ENCODE measurements at places on chromosomes 4 and X.

- no peak for DNase-seq
These were observed 58.6 kb downstream of the PROM1 start for GRCh38 chr4:16025268-16025667.

GRCh38 chr4:66266035-66266434 lies 595.7 kb upstream of the EPHA5 start:
- DNase-seq, result no peak

- DNase-seq, result no peak
These were observed 35.8 kb downstream of the ARHGEF38 start for GRCh38 chr4:105588252-105588651.

- DNase-seq, result no peak
These were observed 362.3 kb downstream of the NAF1 start for GRCh38 chr4:162804351-162804924.

DNA sequence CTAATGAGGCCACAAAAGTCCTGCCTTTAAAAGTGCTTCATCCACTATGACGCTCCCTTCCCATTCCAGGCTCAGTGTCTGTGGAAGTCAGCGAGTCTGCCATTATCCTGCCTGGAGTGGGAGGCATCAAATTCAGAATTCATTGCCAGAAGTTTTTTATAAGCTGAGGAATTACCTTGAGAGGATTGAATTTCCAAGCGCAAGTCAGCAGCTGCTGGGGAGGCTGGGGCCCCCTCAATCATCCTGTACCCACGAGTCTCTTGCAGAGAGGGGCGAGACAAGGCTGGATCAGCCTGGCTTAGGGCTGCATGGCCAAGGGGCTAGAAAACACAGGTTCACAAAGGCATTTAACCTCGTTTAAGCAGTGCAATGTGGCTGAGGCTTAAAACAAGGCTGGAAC lies 170.5 kb upstream of the NOCT start:
- no peak for DNase-seq

DNA sequence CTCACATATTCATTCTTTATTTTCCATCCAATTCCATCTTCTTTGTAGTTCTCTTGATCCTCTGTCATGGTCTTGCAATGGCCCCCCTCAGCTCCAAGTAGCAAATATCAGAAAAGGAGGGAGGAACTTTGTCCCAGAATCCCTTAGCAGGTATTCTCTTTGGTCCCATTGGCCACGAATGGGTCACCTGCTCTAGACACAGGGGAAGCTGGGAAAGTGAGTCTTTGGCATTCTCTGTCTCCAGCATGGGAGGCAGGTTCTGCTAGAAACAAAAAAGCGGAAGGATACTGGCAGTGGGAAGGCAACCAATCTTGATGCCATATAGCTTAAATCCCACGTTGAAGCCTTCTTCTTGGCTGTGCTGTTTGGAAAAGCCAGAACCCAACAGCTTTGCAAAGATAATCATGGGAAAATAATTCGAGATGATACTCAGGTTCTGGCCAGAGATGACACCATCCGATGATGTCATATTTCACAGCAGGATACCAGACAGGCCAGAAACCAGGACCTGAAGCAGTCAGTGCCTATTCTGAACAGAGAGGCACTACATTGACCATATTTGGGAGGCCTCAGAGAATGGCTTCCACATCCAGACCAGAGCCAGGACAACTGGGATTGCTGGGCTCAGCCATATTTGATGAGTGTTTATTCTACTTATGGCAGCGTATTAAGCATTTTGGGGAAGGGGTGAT lies 110.4 kb upstream of the ATXN3L start:
- no peak for DNase-seq

DNA sequence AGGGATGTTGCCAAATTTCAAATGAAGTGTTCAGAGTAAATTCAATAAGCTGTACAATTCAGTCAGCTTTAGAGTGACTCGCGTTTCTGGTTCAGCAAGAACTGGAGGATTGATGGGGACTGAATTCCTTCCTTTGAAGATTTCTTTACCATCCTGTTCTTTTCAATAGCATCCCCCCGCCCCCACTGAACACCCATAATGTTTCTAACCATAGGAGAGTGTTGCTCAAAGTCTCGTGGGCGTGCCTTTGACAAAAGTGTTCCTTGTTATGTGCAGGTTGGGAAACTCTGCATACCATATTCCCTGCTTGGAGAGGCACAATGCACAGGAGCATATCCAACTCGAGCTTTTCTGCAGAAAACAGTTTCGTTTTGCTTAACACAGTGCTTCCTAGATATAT lies 323.5 kb upstream of the CASK start:
- DNase-seq, result no peak
